G401 (cell line): ENCODE measurements at places on chromosomes 6 and 20.
A peak's percentile ranks its signal among the peaks of the same experiment; 100 is the strongest.

GRCh38 chr6:39189915-39190544 is 39.2 kb downstream of the KCNK5 start:
- DNase-seq, result peak; percentile 11

DNA sequence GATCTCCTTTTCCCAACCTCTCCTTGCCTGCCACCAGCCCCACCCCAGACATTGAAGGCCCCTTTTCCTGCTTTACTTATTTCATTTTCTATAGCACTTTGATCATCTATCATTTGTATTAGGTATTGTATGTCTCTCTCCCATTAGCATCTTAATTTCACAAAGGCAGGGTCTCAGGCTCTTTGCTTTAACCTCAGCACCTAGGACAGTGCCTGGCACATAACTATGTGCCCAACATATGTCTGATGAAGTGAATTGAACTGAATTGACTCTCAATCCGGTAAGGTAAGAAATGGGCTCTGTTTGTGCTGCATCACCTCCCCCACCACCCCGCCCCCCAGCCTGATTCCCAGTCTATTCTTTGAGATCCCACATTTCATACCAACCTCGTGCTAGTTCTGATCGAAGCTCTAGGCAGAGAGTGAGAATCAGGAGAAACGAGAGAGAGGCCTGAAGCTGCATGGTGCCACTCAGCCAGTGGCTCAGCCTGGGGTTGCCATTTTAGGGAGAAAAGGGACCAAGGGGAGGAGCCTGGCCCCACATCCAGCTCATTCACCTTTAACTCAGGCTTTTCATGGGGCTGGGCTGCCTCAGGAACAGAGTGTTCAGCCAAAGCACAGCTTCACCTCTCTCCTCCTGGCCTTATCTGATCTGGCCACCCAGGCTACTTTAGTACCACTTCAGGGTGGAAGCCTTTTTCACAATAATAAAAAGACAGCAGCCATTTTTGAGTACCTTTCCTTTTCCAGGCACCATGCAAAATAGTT is at the start of gene SPINT3:
Gene SPINT3 (minus strand): TSS at position 476 of the 767 bp plus-strand sequence. CDS start 14 bp downstream, at position 462.
- no peak for DNase-seq

- DNase-seq, result no peak
Measured at GRCh38 chr6:92404281-92404680, 1015.1 kb downstream of the EPHA7 start.

- no peak for DNase-seq
Measured at GRCh38 chr20:57400821-57401564, 9.8 kb downstream of the RBM38 start.

DNA sequence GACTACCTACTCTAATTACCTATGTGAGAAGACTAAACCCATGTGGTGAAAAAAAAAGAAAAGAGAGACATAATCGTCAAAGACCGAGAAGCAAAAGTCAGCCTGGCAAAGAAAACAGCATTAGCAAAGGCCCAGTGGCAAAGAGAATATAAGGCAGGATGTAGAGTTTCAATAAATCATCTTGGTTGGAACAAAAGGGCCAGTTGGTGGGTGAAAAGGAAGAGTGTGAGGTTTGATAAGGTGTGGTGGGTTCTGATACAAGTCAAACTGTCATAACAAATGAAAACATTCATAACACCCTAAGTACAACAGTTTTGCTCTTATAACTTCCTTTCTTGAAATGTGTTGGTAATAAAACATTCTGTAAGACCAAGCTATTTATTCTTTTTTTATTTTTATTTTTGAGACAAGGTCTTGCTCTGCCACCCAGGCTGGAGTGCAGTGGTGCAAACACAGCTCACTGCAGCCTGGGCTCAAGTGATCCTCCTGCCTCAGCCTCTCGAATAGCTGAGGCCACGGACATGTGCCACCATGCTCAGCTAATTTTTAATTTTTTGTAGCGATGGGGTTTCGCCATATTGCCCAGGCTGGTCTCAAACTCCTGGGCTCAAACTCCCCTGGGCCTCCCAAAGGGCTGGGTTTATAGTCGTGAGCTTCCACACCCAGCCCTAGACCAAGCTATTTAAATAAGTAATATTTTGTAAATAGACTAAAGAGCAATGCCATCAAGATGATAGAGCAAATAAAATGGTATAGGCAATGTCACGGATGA is 18.9 kb upstream of the GTF3C6 start:
- no peak for DNase-seq

DNA sequence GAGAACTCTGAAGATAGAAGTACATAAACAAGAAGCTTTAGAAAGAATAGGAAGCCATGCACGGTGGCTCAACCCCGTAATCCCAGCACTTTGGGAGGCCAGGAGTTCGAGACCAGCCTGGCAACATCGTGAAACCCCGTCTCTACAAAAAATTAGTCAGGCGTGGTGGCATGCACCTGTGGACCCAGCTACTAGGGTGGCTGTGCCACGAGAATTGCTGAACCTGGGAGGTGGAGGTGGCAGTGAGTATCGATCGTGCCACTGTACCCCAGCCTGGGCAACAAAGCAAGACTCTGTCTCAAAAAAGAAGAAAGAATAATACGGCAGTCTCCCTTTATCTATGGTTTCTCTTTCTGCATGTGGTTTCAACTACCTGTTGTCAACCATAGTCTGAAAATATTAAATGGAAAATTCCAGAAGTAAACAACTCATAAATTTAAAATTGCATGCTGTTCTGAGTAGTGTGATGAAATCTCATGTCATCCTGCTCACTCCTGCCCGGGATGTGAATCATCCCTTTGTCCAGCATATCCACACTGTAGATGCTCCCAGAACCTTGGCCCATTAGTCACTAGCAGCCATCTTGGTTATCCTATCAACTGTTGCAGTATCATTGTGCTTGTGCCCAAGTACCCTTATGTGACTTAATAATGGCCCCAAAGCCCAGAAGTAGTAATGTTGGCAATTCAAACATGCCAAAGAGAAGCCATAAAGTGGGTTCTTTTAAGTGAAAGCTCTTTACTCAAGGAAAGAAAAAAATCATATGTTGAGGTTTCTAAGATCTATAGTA is 22.1 kb downstream of the DEK start:
- no peak for DNase-seq

DNA sequence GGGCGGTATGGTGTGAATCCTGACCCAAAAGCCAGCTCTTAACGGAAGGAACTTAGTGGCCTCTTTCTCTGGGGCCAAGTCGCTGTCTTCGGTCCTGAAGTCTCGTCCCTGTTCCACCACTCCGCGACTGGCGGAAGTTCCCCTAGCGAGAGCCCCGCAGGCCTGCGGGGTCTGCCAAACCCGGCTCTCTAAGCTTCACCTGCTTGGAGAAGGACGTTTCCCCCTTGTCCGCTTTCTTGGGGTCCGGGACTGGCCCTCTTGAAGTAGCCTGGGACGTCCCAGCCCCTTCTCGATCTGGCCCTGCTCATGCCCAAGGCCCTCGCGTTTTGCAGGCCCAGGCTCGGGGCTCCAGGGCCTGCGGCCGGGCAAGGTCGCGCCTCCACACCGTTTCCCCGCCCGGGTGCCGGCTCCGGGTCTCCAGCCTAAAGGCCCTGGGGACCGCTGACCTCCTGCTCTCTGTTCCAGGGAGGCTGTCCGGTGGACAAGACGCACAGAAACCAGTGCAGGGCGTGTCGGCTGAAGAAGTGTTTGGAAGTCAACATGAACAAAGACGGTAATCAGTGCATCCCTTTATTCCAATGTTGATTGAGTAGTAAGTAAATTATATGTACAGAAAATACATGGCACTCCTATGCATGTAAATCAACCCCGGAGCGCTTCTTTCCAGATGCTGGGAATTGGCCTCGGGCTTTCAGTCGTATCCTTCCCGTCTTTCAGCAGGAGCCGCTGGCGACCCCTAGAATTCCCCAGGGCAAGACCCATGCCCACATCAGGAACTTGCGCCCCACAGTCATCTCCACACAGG is 8.8 kb downstream of the NR2E1 start:
- no peak for DNase-seq

DNA sequence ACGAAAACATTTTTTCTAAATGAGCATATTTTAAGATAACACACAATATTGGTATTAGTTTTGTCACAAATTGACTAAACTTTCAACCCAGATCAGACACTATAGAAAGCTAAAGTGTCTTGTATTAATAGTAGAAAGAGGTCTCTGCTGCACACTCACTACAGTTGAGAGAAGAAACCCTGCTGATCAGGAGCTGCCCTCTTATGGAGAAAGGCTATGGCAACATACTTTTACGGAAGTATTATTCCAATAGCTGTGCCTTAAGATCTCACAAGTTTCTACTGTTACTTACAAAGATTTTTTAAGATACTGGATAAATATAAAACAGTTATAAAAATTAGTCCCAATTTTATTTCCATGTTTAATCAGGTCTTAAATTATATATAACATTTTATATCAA is 155.7 kb downstream of the RIMS1 start:
- no peak for DNase-seq

- DNase-seq, result peak; percentile 94
Measured at GRCh38 chr6:69584913-69585729, 211.7 kb downstream of the LMBRD1 start.

GRCh38 chr20:13229538-13229937 is 8.5 kb downstream of the ISM1 start:
- no peak for DNase-seq

DNA sequence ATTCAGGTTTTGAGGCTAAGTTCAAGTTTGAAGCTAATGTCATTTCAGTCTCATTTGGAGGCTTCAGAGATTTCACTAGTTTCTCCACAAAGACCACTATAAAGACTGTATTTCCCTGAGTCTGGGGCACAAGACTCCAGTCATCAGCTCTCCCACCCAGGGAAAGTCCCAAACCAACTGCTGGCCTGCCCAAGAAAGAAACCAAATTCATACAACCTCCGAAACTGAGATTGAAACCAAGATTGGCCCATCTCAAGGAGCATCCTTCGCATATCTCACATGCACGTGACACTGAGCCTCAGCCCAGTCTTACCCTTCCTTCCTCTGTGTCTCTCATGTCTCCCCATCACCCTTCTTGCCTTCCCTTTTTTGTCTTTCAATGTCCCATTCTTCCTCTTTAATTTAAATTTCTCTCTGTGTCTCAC is 3.5 kb upstream of the LTA start:
- DNase-seq, result no peak

DNA sequence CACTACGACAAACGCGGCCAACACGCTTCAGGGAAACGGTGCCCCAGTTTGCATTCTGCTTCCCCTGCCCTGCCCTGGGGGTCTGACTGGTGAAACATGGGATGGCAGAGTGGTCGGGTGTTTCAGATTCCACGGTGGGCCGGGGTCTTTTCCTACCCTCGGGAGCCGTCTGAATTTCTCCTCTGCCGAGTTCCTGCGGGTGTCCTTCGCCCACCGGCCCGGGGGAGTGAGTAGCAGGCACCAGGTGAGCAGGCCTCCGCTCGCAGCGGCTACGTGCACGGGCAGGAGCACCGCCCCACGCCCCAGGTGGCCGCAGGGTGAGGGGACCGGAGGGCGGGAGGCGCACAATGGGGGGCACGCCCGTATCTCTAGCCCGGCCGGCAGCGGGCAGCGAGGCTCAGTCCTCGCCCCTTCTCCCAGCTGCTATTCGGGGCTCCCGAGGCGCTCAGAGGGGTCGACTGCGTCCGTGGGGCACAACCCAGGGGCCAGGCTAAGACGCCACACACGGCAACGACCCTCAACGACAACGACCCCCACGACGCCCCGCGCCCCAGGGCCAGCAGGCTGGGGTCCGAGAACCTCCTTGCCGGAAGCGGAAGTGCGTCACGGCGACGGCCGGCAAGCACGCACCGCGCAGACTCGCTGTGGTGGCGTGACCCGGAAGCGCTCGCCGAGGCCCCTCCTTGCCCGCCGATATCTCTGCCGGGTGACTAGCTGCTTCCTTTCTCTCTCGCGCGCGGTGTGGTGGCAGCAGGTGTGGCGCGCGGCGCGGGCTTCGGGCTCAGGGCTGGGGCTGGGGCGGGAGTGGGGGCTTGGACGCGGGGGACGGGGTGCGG is at the start of gene RPS21:
Gene RPS21 (plus strand): TSS at position 721 of the 836 bp plus-strand sequence. CDS start 236 bp downstream, outside the sequence.
- DNase-seq, result peak; percentile 90

- no peak for DNase-seq
Measured at GRCh38 chr6:169289619-169290339, 36.1 kb upstream of the THBS2 start.

DNA sequence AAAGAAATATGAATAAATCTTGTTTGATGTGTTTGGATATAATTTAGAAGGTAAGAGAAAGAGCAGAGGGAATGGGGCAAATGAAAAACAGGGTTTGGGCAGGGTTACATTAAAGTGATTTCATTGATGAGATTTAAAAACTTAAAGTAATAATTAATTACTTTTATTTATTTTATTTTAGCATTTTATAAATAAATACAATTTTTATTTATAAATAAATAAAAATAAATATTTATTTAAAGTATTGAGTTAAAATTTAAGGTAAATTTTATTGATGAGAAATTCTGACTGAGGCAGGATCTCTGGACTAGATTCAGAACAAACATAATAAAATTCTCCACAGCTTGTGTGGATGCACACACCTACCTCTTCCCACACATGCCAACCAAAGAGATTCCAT is 584.1 kb upstream of the BTBD3 start:
- DNase-seq, result no peak
